ENCODE measurements at places on chromosomes 3 and 15.
A peak's percentile ranks its signal among the peaks of the same experiment; 100 is the strongest.

DNA sequence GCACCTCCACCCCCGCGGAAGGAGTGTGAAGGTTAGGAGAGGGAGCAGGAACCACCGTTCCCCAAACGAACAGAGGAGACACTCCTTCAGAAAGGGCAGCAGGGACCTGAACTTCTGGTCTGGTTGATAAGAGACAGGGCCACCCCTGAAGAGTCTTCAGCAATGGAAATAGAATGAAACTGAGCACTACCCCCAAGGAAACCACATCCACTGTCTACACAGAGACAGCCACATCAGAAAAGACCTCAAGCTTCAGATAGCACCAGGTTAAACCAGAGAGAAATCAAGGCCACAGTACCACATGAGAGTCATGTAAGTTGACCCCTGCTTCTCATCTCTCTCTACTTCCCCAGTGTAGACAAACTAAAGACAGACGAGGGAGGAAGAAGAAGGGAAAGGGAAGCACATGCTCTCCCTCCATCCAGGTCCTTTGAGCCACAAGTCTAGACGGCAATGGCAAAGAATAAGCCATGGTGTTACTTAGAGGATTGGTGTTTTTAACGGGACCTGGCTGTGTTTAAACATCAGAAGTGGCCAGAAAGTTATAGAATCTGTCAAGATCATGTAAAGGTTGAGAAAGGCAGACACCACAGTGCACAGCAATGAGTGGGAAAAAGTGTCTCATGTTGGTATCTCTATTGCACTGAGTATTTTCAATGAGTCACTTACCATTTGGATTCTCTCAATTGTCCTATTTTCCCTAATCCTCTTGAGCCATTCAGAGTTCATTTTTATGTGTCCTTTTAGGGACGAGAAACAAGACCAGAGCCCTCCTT is 31.4 kb upstream of the CTNNB1 start:
- DNase-seq: no peak

- no peak for DNase-seq
Measured at GRCh38 chr15:38243278-38244055, 9.2 kb upstream of the SPRED1 start.

- no peak for DNase-seq
Measured at GRCh38 chr3:58022490-58022889, 14.3 kb downstream of the FLNB start.

DNA sequence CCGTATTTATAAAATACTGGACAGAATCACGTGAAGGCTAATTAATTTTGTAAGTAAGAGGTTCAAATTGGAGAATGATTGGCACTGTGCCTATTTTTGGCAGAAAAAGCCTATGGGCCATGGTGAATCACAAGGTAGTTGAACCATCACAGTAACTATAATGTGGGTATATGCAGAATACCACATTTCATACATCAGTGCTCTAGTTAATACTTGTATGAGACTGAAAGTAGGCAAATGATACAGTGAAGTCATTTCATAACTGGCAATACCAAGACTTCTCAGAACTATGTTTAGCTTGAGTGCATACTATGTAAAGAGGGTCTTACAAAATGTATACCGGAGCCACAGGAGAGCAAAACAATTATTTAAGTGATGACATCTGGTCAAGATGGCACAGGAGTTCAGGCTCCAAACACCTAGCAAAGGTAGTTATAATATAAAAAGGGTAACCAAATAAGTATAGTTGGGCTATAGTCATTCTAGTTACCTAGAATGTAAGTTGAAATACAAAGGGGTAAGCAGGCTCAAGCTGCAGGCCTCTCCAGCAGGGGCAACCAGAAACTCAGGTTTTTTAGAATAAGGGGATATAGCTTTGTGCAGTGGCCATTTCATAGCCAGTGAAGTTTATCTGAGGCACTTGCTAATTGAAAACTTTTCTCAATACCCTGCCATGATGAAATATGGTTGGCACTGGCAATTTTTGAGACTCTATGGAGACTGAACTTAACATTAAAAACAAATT is 19.1 kb downstream of the GPR160 start:
- DNase-seq: no peak

DNA sequence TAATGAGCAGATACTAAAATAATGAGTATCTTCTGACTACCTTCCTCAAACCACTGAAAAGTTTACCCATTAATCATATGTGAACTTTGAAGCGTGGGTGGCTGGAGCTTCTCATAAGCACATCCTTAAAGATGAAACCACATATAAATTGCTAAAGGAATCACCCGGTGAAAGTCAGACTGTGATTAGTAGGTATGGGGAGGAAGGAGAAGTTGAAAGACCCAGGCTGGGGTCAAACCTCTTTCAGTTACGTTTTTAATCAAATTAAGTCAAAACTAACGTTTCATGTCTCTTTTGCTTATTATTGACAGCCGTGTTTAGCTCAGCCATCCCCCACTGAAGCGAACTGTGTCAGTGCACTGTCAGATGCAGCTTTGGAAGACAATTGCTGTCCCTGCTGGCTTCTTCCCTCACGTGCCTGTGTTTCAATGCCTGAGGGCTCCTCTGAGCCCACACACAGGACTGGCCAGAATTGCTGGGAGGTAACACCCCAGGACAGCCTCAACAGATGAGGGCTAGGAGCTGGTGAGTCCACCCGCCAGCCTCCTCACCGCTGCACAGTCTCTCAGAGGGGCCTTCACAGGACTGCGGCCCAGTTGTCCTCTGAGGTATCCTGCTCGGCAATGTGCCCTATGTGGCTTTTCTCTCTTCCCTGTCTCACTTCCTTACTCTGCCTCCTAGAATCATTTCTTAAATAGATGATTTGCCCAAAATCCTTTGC is 29.3 kb upstream of the SH3BP5 start:
- DNase-seq: peak; percentile 18
